ENCODE measurements at places on chromosomes 4 and X.
A peak's percentile ranks its signal among the peaks of the same experiment; 100 is the strongest.

- no peak for DNase-seq
Observed at GRCh38 chr4:8847331-8847730, 24.3 kb downstream of the HMX1 start.

DNA sequence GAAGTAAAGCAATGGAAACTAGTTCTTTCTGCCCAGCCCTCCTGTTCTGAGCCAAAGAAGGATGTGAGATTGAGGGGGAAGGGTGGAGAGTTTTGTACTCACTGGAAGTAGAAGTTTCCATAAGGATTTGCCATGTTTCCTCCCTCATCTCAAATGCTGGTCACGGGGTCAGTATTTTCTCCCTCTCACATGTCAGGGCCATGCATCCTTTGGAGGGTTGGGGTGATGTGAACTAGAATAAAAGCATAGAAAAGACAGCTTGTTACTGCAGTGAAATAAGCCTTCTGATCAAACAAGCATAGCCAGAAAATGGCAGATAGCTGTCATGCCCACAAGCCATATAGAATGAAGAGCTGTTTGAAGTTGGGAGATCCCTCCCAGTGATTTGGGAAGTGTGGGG lies 79.7 kb downstream of the KIT start:
- DNase-seq: no peak

- no peak for DNase-seq
Observed at GRCh38 chrX:7784580-7784979, 58.4 kb upstream of the VCX start.

- DNase-seq: peak; percentile 26
Observed at GRCh38 chr4:4260185-4260751, 12.2 kb upstream of the TMEM128 start.

DNA sequence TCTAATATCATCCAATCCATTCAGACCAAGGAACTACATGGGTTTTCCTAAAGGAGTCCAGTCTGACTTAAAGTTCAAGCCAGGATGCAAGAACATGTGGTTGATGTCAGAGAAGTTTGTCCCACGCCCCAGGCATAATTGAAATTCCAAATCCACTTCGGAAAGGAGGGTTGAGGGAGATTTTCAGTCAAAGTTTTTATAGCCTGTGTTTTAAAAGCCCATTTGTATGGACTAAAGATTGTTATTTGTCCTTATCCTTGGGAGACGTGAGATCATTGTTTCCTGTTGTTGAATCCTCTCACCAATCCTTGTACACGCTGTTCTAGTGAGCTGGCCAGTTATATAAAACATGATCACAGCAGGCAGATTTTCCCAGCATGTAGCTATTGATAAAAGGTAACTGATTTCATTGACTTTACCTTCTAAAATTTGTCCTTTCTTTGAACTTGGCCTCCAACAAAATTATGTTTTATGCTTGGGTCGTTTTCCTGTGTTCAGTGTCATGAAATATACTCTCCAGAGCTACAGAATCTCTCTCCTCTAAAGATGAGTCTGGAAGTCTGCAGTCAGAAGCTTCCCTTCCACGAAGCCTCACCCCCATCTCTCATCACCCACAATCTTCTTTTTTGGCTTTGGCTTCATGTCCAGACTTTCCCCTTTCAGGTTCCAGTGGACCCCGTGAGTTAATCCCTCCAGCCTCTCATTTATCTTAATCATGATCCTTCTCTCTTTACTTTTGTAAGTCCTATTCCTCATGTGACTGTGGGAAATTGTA lies 92.9 kb downstream of the ATP10D start:
- DNase-seq: no peak

DNA sequence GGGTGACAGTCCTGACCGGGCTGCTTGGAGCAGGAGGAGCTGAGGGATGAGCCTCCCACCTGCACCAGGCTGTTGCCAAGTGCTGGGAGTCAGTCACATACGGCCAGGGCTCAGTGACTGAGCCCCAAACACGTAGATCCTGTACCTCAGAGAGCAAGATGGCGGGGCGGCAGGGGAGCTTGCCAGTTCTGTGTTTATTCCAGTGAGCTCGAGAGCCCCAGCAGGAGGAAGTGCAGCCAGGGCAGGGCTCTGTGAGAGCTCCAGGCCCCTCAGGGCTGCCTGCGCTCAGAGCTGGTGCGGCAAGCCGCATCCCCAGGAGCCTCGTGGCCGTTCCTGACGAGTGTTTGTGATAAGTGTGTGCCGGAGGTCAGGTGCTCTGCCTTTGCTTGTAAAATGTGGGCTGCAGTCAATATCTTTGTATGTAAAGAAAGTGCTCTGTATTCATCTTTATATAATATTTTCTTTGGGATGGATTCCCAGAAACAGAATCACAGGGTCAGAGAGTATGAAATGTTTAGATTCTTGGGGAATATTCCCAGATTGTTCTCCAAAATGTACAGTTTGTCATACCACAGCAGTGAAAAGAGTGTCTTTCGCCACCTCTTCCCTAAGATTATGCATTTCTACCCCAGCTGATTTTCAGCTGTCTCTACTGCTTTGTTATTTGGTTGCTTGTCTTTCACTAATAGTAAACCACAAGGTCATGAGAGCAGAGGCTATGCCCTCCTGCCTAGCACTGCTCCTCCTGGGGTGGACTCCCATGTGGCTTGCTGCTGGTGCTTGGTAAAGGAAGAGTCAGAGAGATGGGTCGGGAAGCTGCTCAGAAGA lies 50.3 kb downstream of the NELFA start:
- no peak for DNase-seq

- DNase-seq: no peak
Observed at GRCh38 chrX:75118296-75118695, 37.8 kb downstream of the ABCB7 start.

GRCh38 chrX:30495468-30495867 lies 82.1 kb downstream of the TASL start:
- DNase-seq: no peak

DNA sequence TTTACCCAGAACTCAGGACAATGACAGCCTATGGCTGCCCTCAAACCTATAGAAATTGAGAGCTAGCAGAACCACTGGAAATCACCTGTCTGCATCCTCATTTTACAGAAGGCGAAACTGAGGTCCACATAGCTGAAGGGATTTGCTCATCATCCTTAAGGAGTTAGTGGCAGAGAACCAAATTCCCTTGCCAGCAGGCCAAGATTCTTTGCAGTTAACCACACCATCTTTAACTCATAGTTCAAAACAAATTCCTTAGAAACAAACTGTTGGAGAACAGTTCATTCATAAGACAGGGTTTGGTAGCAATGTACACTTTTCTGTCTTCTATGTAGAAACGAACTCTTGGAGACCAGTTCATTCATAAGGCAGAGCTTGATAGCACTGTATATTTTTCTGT lies 37.9 kb upstream of the RAP2C start:
- DNase-seq: no peak

- DNase-seq: no peak
Observed at GRCh38 chr4:57075367-57075766, 34.8 kb downstream of the IGFBP7 start.

DNA sequence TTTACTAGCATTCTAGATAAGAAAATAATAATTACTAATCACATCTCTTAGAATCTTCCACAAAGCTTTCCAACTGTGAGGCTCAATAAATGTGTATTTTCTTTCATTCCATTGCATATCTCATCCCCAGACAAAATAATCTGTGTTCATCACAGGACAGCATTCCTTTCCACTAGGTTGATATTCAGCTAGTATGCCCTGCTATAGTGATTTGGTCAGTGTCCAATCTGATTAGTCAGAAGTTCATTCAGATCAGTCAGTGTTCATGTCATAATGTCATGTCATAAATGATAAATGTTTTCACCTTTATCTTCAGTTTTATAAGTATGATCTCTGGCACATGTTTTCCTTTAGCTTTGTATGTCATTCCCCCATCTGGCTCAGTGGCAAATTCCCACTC lies 611.4 kb downstream of the KCTD8 start:
- DNase-seq: no peak

- no peak for DNase-seq
Observed at GRCh38 chr4:8939840-8940742, 68.5 kb upstream of the HMX1 start.

- no peak for DNase-seq
Observed at GRCh38 chr4:103108542-103108941, 8.9 kb upstream of the BDH2 start.

DNA sequence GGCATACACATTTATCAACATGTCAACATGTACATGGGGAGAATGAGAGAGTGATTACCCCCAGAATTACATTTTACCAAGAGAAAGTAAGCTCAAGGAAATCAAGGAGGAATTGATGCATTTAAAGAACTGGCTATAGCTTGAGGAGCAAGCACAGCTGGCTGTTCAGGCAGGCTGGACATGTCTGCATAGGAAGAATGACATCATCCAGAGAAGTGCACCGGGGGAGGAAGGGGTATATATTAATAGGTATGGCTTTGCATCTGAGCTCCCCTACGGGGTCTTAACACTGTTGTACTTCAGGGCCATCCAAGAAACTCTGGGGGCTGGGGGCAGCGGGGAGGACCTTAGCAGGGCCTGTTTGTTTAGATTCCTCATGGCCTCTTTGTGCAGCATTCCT lies 222.4 kb upstream of the VCX start:
- DNase-seq: no peak

- DNase-seq: no peak
Observed at GRCh38 chrX:97987979-97988378, 1104.3 kb downstream of the RPA4 start.

DNA sequence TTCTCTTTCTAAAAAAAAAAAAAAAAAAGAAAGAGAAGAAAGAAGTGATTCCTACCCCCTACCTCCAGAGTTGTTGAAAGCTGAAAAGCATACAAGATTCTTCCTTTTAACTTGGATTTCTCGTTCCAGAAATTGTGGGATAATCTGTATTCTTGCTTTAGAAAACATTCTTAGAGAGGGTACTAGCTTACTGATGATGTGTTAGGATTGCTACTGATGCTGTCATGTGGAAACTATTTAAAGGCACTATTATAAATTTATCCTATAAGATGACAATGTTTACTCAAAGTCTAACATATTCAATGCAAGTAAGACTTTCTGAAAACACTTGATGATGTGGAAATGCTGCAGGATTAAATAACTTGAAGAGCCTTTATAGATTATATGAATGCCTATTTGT lies 204.0 kb upstream of the PUDP start:
- no peak for DNase-seq

DNA sequence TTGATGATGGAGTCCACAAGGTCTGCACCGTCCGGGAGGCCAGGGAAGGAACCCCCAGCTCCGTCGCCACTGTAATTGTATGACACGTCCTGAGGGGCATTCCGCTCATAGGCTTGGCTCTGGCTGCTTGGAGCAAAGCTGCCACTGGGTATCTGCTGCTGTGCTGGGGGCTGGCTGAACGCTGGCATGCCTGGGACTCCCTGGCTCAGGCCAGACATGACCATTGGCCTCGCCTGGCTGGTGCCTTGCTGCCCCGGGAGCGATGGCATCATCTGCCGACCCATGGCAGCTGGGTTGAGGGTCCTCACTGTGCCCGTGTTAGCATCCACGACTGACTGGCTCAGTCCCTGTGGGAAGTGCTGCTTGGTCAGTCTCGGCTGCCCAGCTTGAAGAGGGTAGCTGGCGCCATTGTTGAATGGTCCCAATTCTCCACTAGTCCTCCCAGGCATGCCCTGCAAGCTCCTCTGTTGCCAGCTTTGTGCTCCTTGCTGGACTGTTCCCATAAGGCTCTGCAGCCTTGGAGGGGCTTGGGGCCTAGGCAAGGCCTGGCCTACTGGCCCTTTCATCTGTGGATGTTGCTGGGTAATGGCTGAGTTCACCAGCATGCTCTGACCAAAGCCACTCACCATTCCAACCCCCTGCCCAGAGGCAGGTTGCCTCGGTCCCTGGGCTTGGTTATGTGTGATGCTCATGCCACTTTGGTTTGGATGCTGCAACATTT lies 53.9 kb downstream of the MGST2 start:
- DNase-seq: no peak

- DNase-seq: no peak
Observed at GRCh38 chr4:139171876-139172691, 4.9 kb downstream of the ELF2 start.

DNA sequence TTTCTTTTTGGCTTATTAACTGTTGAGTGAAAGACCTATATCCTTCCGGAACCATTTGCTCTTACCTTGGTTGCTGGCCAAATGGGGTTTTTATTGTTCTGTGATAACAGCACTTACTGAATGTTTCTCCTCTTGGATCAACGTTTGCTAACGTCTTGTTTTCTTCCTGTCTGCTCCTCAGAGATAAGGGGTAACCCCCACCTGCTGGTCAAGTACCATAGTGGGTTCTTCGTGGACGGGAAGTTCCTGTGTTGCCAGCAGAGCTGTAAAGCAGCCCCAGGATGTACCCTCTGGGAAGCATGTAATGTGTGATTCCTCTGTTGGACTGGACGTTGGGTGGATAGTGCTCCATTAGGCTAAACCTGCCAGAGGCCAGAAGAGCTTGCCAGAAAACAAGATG lies 15.3 kb downstream of the BMX start:
- DNase-seq: no peak

- DNase-seq: no peak
Observed at GRCh38 chrX:84187533-84188319, at the start of gene RPS6KA6. Gene RPS6KA6 (minus strand): TSS chrX:84188199. CDS start chrX:84187899, 300 bp downstream.
